ENCODE measurements at places on chromosomes 16 and 17. TPM values are rescaled to one million over a fixed set of nuclear protein-coding genes. Genes with fewer than 3 reads are reported as not detected.

Gene KRT12
- not detected for total RNA-seq

- no peak for DNase-seq
These were observed 221.0 kb upstream of the CDH13 start for GRCh38 chr16:82405736-82406135.

DNA sequence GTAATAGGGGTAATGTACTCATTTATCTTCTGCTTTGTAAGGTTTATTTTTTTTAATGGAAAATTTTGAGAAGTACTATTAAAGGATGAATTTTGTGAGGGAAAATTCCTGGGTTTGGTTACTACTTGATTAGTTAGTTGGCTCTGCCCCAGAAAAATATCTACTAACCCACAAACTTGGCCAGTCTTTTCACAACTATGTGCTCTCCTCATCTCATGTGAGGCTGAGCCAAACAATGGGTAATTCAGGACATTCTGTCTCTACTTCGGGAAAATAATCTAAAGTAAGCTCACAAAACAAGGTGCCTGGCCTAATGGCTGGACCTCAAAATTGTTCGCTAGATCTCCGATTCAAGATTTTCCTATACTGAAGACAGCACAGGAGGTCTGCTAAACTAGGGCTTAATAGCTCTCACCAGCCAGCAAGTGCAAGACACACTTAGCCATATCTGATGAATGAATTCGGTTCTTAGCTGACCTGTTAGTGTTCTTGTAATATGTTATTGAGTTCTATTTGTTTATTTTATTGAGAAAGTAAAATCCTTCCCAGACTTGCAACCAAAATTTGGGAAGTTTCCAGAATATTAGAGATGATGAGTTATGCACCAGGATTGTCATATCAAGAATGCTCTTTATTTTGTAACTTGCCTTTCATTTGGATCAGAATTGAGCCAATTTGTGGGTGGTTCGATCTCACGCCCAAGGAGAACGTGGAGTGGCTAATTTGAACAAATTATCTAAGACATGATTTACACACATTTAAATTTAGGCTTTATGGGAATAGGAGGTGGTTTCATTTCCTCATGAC, 5.7 kb downstream of the KCNJ16 start:
- DNase-seq, result no peak

DNA sequence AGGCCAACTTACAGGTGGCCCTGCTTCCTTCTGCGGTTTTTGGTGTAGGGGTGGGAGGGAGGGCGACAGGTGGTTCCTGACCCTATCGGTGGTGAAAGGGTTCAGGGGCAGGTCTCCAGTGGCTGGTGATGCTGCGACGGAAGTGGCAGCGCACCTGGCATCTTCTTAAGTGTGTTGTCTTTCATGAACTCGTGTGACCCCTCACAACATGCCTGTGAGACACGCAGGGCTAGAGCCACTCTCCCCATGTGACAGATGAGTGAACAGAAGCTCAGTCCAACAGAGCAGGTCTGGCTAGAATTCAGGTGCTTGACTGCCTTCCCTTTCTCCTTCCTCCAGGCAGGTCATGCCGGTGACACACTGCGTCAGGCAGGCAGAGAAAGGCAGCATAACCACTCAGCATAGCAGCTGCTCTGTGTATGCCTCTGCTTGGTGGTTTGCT, 8.0 kb downstream of the TNFAIP1 start:
- no peak for DNase-seq

- DNase-seq, result no peak
These were observed 2.8 kb downstream of the ELOB start for GRCh38 chr16:2774161-2774891.

GRCh38 chr16:7397901-7398300, 65.3 kb downstream of the RBFOX1 start:
- DNase-seq, result no peak

GRCh38 chr16:62170642-62171041, 134.4 kb upstream of the CDH8 start:
- DNase-seq, result no peak

DNA sequence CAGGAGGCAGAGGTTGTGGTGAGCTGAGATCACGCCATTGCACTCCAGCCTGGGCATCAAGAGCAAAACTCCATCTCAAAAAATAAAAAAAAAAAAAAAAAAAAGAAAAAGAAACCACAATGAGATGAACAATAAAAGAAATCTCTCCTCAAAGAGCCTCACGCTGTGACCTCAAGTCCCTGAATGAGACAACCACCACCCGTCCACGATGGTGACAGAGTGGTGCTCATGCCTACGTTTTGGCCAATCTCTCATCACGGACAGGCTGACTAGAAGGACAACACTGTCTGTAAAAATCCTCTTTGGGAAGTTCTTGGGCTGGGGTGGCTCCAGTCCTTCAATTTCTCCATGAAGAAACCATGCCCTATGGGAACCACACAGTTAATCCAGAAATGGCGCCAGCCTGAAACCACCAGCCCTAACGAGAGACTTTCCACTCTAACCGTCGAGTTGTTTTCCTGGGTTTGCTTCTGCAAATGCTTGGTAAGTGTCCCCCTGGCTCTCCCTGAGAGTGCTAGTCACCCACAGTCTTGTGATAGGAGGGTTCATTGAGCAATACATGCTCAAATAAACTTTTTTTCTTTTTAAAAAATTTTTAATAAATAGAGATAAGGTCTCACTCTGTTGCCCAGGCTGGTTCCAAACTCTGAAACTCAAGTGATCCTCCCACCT, 15.0 kb upstream of the PRSS27 start:
- DNase-seq, result no peak

- no peak for DNase-seq
These were observed 18.2 kb downstream of the RHOT1 start for GRCh38 chr17:32160526-32160925.

GRCh38 chr16:60755907-60756306, 1280.3 kb downstream of the CDH8 start:
- DNase-seq, result no peak

DNA sequence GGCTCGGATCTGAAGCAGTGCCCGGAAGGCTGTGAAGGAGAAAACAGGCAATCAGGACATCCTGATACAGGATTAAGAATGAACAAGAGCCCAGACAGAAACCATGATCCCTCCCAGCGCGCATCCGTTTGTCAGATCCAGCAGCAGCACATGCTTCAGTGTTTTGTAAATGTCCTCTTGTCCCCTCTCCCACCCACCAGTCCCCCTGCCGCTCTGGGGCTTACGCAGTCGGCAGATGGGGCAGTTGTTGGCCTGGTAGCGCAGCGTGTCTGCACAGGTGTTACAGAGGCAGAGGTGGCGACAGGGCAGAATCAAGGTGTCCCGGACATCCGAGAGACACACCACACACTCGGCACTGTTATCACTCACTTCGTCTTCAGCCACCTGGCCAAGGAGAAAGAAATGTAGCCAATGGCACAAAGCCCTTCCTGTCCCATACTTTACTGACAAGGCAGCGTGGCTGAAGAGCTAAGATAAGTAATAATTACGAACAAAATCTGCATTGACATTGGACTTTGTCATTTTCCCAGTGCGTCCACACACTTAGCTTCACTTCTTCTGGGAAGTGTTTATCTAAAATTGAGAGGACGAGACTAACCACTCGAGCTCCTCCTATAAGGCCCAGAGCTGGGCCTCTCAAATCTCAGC, 20.7 kb upstream of the FOXJ1 start:
- no peak for DNase-seq

- no peak for DNase-seq
These were observed 3.0 kb upstream of the RCVRN start for GRCh38 chr17:9907883-9908648.

Gene RAB26
- total RNA-seq, result 1.2 TPM

DNA sequence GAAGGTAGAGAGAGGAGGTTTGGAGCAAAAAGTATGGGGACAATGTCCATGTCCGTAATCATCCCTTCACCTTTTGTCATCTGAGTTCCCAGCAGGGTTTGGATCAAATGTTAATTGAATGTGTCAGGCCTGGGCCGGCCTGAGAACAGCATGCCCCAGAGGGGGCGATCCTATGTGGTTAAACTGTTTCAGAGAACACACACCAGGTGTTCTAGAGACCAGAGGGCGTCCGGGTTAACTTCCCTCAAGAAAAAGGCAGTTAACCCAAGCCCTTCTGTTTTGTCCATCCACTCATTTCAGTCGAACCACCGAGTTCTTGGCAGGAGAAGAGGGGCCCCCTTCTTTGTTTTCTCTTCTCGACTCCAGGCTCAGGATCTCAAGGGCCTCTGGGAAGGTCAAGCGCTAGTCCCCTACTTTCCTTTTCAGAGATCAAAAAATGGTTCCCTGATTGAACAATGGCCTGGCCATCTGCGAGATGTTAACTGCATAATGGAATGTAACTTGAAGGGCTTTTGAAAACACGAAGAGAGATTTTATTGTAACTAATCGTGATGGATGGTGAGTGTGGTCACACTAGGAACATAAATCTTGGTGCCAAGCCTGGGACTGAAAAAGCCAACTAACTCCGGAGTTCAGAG, 142.5 kb downstream of the IRX3 start:
- no peak for DNase-seq

DNA sequence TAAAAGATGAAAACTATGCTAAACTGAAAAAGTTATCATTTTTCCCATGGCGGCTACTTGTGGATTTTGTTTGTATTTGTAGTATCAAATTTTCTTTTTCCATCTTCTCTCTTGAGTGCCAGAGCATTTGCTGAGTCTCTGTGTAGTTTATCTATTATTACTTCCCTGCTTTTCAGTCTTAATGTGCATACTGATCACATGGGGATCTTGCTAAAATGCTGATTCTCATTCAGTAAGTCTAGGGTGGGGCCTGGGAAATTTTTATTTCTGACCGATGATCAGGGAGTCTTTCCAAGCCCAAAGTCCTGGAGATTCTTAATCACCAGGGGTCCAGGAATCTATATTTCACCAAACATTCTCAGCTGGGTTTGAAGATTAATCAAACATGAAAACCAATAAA, 189.0 kb upstream of the GOT2 start:
- DNase-seq, result no peak

GRCh38 chr17:31003225-31003866, 32.5 kb downstream of the RNF135 start:
- no peak for DNase-seq

- DNase-seq, result no peak
These were observed 87.5 kb downstream of the SOCS1 start for GRCh38 chr16:11168386-11169051.

DNA sequence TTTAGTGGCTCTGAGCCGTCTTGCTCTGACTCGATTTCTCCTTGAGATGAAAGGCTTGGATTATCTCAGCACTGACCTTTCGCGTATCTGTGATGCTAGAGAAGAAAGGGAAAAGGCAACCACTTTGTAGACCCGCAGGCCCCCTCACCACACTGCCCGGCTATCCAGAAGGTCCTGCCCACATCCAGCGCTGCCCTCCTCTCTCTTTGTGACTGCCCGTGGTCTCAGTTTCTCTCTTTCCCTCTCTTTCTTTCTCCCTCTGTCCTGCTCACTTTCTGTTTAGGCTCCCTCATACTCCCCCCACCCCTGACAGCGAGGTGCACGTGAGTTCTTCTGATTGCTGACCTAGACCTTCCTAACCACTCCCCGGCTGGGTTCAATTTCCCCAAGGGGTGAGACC, 12.8 kb upstream of the TBX21 start:
- DNase-seq, result no peak

DNA sequence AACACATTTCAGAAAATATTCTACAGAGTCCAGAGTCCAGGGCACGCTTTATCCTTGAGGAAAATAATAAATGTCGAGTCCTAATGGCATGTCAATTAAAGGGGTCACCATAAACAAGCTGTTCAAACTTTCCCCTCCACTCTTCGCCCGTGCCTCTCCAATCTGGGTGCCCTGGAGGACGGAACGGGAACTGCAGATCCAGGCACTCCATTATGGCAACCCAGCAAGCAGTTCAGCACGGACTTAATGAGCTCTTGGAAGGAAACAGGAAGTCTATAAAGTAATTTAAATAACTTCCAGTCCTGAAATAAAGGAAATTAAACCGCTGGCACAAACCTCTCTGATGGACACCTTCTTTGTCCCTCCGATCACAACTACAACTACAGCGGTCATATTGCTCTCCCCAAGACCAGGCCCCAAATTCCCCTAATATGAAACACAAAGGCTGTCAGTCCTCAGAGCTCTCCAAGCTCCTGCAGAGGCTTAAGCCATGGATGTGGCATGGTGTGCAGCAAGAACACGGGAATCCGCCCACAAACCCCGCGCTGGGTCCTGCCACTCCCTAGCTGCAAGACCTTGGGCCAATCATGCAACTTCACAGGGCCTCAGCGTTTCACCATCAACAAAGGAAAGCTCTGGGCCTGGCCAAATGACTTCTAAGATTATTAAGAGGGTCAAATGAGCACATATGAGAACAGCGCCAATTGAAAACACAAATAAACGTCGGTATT, 52.6 kb downstream of the ZFHX3 start:
- DNase-seq, result peak; percentile 43

GRCh38 chr16:81401035-81401950, 43.3 kb upstream of the CMIP start:
- DNase-seq, result no peak
